A549 treated with dexamethasone at 1 μM for 4 hours (cell line): ENCODE measurements at places on chromosomes 4 and X. TPM values are rescaled to one million over a fixed set of nuclear protein-coding genes. Genes with fewer than 3 reads are reported as not detected.

Gene RIPPLY1
- 0.11 TPM in 2 of 5 replicates, not detected in the others for total RNA-seq

Gene H2BW2
- not detected in 5 replicates for total RNA-seq

Gene INTU
- total RNA-seq: 0.99 to 1.5 TPM (median 1.3 TPM) in 5 replicates

Gene CXCL5
- total RNA-seq: 24.2 to 32.4 TPM (median 25.3 TPM) in 5 replicates

Gene KCNE5
- total RNA-seq: 0.13 to 0.15 TPM (median 0.13 TPM) in 3 of 5 replicates, not detected in the others

Gene RNF212
- 0.81 to 2.9 TPM (median 2.4 TPM) in 5 replicates for total RNA-seq

Gene CTAG2
- total RNA-seq: not detected in 5 replicates

Gene FOXP3
- 0.06 to 0.15 TPM (median 0.13 TPM) in 5 replicates for total RNA-seq

Gene NAAA
- 21.2 to 24.8 TPM (median 21.7 TPM) in 5 replicates for total RNA-seq
